ENCODE measurements at places on chromosomes 5 and 9.

- peak; percentile 51 for DNase-seq
Observed at GRCh38 chr5:128216860-128217531, 133.4 kb downstream of the SLC12A2 start.

GRCh38 chr5:26749829-26750228, 288.6 kb downstream of the CDH9 start:
- no peak for DNase-seq

GRCh38 chr5:96031811-96032261, 70.2 kb upstream of the ELL2 start:
- no peak for DNase-seq

GRCh38 chr5:91468651-91469422, 85.7 kb upstream of the ARRDC3 start:
- DNase-seq: no peak

- DNase-seq: no peak
Observed at GRCh38 chr5:159120446-159120845, 20.7 kb upstream of the EBF1 start.

DNA sequence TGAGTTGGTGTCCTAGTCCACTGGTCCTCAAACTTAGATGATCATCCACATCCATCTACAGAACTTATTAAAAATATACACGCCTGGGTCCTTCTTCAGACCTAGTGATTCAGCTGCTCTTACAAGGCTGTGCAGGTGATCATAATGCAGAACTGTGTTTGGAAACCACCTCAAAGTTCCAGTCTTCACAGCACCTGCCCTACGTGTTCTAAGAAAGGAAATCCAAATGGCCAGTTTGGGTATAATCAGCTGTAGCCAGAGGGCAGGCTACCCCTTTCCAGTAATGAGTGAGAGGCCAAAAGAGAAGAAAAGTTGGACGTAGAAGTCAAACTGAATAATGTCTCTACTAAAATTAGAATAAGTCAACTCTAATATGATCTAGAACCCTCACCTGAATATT, 15.4 kb downstream of the REEP5 start:
- no peak for DNase-seq

- DNase-seq: no peak
Observed at GRCh38 chr9:113221800-113222481, 597 bp downstream of the SLC31A1 start.

GRCh38 chr9:79617395-79617794, 45.6 kb downstream of the TLE4 start:
- DNase-seq: no peak

DNA sequence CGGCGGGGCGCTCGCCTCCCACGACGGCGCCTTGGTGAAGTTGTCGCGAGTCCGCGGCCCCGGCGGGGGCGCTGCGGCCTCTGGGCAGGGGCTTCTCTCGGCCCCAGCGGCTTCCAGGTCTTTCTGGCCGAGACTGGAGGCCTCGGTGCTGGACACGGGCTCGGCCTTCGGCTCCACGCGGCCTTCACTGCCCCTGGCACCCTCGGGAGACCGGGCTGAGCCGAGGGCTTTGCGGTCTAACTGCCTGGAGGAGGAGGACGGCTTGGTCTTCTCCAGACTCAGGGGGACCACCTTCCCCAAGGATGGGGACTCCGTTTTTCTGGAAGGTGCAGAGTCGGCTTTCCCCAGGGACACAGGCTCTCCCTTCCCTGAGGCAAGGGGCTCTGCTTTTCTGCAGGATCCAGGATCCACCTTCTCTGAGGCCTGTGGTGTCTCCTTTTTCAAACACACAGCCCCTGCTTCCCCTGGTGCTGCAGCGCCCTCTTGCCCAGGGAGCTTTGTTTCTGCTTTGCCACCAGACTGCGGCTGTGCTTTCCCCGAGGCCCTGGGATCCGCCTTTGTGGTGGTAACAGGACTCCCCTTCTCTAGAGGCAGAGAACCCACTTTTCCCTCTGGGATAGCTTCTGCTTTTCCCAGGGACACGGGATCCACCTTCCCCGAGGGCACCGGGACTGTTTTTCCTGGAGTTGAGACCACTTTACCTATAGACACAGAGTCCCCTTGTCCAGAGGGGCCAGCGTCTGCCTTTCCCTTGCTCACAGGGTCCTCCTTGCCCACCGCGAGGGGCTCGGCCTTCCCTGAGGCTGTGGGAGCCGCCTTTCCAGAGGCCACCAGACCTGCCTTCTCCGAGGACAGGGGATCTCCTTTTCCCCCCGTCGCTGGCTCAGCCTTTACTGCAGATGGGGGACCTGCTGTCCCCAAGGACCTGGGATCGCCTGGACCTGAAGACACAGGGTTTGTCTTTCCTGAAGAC, 12.3 kb downstream of the GPRIN1 start:
- no peak for DNase-seq

GRCh38 chr5:170312666-170313065, 15.1 kb upstream of the LCP2 start:
- no peak for DNase-seq

DNA sequence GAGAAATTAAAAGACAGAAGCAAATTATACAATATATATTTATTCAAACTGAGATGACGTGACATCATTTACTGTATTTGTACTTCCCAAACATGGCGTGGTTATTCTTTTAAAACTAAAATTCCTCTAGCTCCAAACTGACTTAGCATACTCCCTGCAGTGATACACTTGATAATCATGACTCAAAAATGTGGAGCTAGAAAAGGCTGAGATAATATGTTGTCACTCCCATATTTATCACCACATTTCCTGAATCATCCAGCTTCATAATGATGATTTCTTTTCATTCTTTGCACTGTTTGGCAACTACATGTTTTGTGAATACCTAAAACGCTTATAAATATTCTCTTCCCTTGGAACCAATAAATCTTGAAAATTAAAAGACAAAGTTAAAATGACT, 341.0 kb downstream of the EBF1 start:
- DNase-seq: no peak

GRCh38 chr5:133870661-133871060, 97.8 kb downstream of the C5orf15 start:
- DNase-seq: no peak

- DNase-seq: no peak
Observed at GRCh38 chr5:163727028-163727427, 221.6 kb downstream of the MAT2B start.

GRCh38 chr5:108398964-108399363, 17.1 kb upstream of the FBXL17 start:
- DNase-seq: no peak

- no peak for DNase-seq
Observed at GRCh38 chr5:9621379-9621903, 8.7 kb downstream of the TAS2R1 start.

DNA sequence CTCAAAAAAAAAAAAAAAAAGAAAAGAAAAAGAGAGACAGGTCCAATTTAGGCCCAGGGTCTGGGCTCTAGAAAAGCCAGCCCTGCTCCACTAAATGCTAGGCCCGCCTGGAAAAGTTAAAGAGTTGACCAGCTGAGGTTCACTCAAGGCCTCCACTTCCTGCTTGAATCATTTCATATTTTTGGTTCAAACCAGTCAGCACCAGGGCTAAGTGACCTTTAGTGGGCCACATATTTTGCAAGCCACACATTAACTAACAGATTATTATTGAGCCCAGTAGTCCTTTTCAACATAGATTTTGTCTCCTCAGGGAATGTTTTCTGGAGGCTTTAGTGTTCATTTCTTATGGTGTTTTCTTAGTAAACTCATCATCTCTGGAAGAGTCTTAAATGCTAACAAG, 156.6 kb downstream of the TLR4 start:
- no peak for DNase-seq

GRCh38 chr9:68923480-68923879, 90.4 kb downstream of the PRKACG start:
- DNase-seq: no peak

- DNase-seq: no peak
Observed at GRCh38 chr5:72599519-72600370, 92.5 kb upstream of the ZNF366 start.

- no peak for DNase-seq
Observed at GRCh38 chr5:170546282-170546681, 42.5 kb downstream of the KCNIP1 start.

DNA sequence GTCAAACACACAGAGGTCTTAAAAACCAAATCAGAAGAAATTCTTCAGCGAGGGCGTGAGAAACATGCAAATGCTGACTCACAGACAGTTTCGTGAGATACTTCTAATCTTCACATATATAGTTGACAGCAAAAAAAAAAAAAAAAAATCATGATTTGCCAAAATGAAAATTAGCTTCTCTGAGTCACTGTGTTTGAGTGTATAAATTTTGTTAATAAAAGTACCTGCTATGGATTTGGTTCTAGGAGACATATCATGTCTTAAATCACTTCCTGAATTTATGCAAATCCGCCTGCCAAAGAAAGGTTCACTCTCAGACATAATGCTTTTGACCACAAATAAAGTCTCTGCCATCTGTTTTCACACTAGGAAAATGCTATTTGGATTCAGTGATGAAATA, 114.3 kb downstream of the SLC1A3 start:
- DNase-seq: no peak

GRCh38 chr5:96657068-96657467, 5.1 kb upstream of the CAST start:
- no peak for DNase-seq

DNA sequence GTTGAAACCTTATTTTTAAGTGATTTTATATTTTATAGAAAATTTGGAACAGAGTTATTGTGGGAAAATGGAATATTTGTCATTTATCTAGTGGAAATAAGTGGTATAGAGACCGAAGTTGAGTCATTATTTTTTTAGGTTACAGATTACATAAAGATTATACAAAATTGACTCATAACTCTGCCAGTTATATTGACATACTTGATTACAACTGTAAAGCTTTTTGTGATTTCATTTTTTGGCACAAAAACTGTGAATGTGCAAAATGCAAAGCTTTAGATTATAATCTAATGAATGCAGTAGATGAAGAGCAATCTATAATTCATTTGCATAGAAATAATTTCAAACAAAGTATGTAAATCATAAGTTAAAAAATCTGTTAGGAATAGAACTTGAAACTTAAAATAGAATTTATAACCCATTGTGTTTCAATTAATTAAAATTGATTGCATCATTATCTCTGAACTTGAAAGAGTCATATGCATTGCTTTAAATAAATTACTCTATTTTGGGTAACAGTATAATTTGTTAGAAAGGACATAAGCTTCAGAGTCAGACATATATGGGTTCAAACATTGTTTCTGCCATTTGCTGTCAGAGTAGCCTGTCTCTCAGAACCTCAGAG, 280.4 kb downstream of the FER start:
- no peak for DNase-seq

GRCh38 chr5:139140591-139141071, 57.5 kb downstream of the SIL1 start:
- peak; percentile 43 for DNase-seq

DNA sequence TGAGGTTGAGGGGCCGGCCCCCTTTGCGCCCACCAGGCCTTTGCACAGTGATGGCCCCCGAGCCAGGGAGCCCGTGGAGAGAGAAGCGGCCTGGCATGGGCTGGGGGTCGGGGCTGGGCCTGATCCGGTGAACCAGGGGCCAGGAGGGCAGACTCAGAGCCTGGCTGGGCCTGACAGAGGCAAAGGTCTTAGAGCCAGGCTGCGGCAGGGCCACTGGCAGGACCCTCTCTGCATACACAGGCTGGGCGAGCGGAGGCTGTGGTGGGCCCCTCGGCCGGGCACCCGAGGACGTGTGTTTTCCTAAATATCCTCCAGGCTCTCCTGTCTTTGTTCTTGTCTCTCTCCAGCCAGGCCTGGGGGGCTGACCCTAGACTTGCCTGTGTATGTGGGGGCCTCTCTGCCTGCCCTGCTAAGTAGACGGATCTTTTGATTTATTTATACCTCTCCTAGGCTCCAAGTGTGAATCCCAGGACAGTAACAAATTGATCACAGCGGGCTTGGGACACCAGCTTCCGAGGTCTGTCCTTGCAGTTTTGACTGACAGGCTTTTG, 933 bp downstream of the NEK6 start:
- no peak for DNase-seq

- no peak for DNase-seq
Observed at GRCh38 chr9:4301296-4301695, 1.4 kb upstream of the GLIS3 start.

- peak; percentile 36 for DNase-seq
Observed at GRCh38 chr5:108101130-108101529, 280.8 kb downstream of the FBXL17 start.

DNA sequence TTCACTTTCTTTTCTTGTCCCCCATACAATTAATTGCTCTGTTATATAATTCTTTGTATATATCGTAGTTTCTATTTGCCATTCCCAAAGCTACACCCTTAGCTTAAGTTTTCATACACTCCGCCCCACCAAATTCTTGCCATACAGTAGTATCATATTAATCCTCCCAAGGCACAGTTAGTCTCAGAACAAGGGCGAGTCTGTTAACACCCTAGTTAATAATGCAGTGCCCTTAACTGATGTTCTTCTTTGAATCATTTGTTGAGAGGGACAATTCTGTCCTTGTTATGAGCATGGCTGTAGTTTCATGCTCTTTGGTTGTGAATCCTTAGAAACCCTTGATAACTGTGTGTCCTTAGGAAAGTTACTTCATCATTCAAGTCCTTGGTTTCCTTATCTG, 206.2 kb downstream of the CFAP90 start:
- DNase-seq: no peak

DNA sequence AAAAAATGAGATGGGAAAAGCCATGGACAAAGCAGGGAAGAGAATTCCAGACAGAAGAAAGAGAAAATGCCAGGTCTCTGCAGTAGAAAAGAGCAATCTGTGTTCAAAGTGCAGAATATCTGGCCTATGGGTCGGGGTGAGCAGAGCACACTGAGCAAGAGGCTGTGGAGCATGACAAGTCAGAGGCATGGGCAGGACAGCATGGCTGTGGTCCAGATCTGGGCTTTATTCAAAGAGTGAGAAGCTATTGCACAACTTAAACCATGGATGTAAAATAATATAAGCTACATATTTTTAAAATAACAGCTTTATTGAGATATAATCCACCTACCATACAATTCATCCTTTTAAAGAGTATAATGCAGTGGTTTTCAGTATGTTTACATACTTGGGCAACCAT, 133.1 kb upstream of the SPDL1 start:
- DNase-seq: no peak

DNA sequence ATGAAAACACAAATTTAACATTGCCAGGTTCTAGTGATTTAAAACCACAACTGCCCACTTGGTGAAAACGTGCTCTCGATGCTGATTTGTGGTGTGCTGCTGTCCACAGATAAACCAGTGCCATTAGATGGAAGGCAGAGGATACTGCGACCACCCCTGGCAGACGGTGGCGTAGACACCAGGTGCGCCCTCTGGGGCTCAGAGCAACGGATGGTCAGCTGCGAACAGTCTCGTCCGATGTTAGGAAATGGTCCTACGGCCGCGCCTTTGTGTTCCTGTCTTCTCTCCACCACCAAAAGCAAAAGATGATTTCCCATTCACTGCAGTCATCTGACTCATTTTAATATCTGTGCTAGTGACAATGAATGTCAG, 43.2 kb downstream of the UBE2QL1 start:
- DNase-seq: no peak

- DNase-seq: no peak
Observed at GRCh38 chr5:14034963-14035362, 90.5 kb upstream of the DNAH5 start.

DNA sequence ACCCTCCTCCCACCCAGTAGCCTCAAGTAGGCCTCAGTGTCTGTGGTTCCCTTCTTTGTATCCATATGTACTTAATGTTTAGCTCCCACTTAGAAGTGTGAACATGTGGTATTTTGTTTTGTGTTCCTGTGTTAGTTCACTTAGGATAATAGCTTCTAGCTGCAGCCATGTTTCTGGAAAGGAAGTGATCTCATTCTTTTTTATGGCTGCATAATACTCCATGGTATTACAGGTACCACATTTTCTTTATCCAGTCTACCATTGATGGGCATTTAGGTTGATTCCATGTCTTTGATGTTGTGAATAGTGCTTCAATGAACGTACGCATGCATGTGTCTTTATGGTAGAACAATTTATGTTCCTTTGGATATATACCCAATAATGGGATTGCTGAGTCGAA, 74.8 kb downstream of the SLC12A2 start:
- no peak for DNase-seq
